ENCODE measurements at places on chromosomes 3 and 15. TPM values are rescaled to one million over a fixed set of nuclear protein-coding genes. Genes with fewer than 3 reads are reported as not detected.

PP2D1 gene
- not detected for total RNA-seq

TAGLN3 gene
- not detected for total RNA-seq

DNA sequence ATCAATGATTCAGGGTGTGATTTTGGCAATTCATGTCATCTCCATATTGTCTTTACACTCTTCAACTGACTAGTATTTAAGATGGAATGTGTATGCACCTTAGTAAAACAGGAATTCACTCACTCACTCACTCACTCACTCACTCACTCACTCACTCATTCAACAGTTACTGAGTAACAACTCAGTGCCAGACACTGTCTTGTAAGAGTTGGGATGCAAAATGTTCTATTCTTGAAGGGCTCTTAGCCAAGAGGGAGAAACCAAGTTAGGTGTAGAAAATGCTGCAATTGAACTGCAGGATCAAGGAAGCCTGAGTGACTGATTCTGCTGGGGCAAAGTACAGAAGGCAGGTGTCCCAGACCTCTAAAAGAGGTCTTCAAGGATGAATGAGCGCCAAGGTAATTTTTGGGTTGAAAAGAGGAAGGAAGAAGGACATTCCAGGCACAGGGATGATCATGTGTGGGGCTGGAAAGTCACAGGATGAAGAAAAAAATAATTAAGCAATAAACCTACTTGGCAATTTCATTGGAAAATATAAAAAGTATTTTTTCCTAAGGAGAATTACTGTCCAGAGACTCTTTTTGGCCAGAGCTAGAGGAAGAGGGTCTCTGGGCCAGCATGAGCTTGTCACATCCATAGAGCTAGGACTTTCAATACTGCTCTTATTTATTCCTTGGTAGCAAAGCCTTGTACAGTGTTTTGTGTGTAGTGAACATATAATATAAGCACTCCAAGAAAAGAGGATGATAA is 58.9 kb upstream of the ETV5 start:
- H3K4me1 ChIP-seq = no peaks in the 10 kb centered on the region
- no peak for DNase-seq
- H3K27ac ChIP-seq = no peak overlapping the region
- no peaks in the 10 kb centered on the region for H3K27me3 ChIP-seq
- peaks cover 4% of the 10 kb centered on the region for H3K36me3 ChIP-seq

- no peak overlapping the region for H3K27ac ChIP-seq
- no peaks in the 10 kb centered on the region for H3K27me3 ChIP-seq
- H3K36me3 ChIP-seq = no peaks in the 10 kb centered on the region
- no peaks in the 10 kb centered on the region for H3K4me1 ChIP-seq
- DNase-seq = no peak
Observed at GRCh38 chr15:39360452-39360851, 220.4 kb upstream of the THBS1 start.

DNA sequence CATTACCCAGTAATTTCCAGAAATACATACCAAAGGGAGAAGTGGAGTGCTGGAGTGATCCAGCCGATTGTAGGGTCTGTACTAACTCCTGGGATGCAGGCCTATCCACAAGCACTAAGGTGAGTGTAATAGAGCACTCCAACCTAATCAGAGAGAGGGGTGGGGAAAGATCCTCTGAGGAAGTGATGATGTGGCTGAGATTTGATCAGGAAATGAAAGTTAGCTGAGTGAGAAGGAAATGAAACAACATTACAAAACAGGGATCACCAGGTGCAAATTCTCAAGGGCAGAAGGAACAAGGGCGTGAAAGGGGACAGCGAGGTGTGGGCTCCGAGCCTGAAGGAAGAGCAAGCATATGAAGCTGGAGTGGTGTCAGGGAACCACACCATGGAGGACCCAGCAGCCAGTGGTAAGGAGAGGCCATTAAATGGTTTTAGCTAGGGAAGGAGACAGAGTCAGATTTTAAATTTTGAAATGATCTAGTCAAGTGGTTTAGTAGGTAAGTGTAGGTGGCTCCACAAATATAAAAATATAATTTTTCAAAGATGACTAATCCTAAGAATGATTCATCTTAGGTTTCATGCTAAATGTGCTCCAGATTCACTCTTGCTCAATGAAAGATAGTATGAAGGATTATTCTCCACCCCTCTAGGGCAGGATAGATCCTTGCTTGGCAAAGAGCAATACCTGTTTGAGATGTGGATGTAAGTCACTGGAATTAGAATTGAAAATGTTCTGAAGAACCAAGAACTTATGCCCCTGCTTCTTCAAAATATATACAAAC is 348.7 kb downstream of the TBL1XR1 start:
- H3K27ac ChIP-seq = no peak overlapping the region
- no peaks in the 10 kb centered on the region for H3K27me3 ChIP-seq
- H3K36me3 ChIP-seq = no peaks in the 10 kb centered on the region
- H3K4me3 ChIP-seq = no peak overlapping the region
- H3K4me1 ChIP-seq = no peaks in the 10 kb centered on the region
- no peak for DNase-seq
